ENCODE measurements at places on chromosomes 16 and 17.

DNA sequence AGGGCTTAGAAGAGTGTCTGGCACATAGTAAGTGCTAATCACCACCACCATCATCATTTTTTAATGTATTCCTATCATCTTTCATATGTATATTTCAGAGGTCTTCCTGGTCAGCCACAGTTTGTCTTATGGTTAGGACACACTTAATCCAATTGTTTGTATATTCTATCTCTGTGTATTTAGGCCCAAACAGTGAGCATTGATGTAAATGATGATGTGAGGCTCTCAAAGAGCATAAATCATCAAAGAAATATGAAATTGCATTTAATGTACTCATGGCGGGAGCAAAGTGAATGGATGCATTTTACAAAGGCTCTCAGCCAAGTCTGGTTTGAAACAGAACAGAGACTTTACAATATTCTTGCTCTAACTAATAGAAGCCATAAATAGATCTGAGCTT, 24.1 kb upstream of the MPHOSPH6 start:
- DNase-seq = no peak

DNA sequence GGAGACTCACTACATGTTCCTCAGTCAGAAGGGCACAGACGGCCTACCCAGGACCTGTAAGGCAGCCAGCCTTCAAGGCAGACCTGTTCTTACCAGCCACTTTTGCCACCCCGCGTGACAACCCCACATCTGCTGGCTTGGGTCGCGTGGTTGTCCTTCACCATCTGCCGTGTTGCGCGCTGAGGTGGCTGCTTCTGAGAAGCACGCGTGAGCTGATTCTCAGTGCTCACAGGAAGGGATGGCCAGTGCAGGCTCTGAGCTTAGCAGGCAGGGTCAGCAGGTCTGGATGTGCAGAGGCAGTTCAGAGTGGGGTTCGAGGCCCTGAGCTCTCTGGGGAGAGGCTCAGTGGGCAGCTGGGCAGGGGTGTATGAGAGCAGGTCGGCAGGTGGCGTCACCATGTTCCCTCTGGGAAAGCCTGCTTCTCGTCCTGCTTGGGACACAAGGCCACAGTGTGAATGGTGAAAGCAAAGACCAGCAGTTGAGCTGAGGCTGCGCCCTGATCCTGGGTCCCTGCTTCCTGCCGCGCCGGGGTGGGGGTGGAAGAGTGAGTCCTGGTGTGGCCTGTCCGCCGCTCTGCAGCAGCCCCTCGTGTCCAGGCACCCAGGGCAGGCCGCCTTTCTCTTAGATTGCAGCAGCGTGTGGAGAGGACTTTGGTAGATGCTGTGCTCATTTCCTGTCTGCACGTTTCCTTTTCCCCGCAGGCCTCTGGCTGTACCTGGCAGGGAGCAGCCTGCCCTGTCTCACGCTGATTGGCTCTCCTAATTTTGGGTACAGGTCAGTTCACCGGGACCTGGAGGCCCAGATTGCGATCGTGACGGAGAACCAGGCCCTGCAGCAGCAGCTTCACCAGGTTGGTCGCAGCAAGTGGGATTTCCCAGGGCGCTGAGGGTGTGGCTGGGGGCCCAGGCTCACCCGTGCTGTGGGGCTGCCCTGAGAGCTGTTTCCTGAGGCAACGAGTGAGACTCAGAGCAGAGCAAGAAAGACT, 36.0 kb downstream of the PGS1 start:
- peak; percentile 67 for DNase-seq

- no peak for DNase-seq
These were observed 387.3 kb downstream of the HS3ST3B1 start for GRCh38 chr17:14688134-14688533.

DNA sequence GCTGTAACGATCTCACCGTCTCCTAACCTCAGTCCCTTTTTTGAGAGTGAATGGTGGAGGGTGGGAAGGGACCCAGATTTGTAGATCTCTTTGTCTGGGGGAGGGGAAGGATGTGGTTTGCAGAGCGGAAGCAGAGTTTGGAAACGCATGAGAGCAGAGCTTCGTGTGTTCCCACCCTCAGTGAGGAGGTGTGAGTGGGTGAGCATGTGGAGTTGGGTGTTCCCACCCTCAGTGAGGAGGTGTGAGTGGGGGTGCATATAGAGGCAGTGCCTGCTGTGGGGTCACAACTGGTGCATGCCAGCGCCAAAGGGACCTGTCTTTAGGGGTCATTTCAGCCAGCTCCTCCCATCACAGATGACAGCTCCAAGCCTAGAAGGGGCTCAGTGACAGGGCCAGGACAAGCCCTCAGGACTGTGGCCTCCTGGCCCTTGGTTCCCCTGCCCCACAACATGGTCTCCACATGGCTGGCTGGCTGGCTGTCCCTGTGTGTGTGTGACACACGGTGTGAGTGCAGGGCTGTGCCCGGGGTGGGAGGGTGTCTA, 1.8 kb upstream of the CISD3 start:
- peak; percentile 75 for DNase-seq

- DNase-seq = no peak
These were observed 6.9 kb upstream of the CD300LD start for GRCh38 chr17:74599023-74599399.

- DNase-seq = no peak
These were observed 57.9 kb downstream of the ANKFY1 start for GRCh38 chr17:4205917-4206316.

DNA sequence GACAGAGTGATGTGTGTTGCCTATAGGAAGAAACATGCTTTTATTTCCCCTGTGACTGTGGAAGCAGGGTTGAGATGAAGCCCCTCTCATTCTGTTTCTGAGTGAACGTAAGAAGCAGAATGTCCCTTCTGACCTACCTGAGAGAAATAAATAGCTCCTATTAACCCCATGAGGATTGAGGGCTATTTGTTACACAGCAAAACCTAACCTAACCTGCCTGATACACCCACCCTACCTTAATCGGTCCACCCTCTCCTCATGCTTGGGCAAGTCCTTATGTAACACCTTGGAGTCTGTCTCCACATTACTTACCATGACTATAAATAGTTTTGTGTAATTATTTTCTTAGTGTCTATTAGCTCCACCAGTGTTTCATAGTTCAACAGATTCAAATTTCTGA, 41.9 kb downstream of the SALL1 start:
- DNase-seq = no peak

- DNase-seq = no peak
These were observed 403.0 kb upstream of the ASIC2 start for GRCh38 chr17:33696102-33696501.

DNA sequence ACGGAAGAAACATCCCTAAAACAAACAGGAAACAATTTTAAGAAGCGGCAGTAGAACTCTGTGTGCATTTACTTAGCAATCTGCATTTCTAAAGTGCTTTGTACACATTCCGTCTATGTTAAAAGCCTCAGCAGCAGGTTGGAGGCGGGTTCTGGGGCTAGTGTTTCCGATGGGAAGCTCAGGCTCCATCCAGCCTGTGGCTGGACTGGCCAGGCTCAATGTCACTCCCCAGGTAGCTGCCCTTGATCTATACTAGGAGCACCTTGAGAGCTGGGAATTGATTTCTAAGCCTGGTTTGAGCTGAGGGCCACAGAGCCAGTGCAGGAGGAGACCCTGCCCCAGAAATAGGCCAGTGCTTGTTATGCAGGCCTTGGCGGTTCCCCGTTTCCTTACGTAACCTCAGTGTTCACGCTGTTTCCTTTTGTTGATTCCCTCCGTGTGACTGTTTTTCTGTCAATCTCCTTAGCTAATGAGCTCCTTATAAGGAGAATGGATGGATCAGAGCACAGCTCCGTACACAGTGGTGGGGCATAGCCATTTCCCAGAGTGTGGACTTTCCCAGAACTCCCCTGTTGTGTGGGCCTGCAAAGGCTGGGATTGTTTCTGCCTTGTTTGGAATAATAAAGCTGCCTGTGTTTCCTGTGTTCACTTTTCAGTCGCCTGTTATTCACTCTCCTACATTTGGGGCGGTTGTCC, 21.4 kb downstream of the ADORA2B start:
- DNase-seq = no peak

DNA sequence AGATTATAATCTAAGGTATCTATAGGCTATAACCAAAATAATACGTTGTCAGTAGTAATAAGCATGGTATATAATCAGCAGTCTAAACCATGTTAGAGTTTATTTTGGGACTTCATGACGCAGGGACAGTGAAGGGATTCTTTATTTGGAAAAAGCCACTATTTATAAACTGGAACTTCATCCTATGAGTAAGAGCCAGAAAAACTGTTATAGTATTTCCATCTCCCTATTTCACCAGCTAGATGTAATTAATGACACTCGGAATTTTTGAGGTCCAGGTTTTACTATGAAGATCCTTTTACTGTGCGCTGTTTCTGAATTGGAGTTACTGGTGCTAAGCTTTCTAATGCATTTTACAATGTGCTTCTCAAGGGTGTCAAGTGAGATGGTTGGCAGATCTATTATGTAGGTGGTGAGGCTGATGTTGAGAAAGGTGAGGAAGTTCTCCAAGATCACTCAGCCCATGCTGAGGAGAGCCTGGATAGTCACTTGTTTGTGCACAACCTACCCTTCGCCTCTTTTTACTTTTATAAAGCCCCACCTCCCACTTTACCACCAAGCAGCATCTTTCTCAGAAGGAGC, 149.3 kb downstream of the MSI2 start:
- DNase-seq = no peak

GRCh38 chr17:80386341-80386740, 28.6 kb upstream of the ENDOV start:
- no peak for DNase-seq

GRCh38 chr16:87543436-87544191, 50.8 kb upstream of the ZCCHC14 start:
- DNase-seq = peak; percentile 25

GRCh38 chr16:17149904-17150483, 320.8 kb downstream of the XYLT1 start:
- DNase-seq = no peak

GRCh38 chr17:78739331-78739931, 42.6 kb downstream of the CYTH1 start:
- DNase-seq = no peak

- no peak for DNase-seq
These were observed 56.1 kb downstream of the SIAH1 start for GRCh38 chr16:48329138-48329537.

GRCh38 chr16:25135254-25135878, 23.8 kb downstream of the LCMT1 start:
- DNase-seq = no peak

- peak; percentile 80 for DNase-seq
These were observed 4.5 kb upstream of the TMEM92 start for GRCh38 chr17:50269477-50270434.
